ENCODE measurements at places on chromosomes 3 and 15. TPM values are rescaled to one million over a fixed set of nuclear protein-coding genes. Genes with fewer than 3 reads are reported as not detected.

The DPPA2 gene
- total RNA-seq = not detected

The ARHGAP31 gene
- 3.4 TPM for total RNA-seq

The DLL4 gene
- under 0.01 TPM for total RNA-seq

The DUOX2 gene
- total RNA-seq = not detected

The CEMIP gene
- 2.7 TPM for total RNA-seq

The SCG3 gene
- not detected for total RNA-seq

The CAMK2N2 gene
- not detected for total RNA-seq

The MED12L gene
- total RNA-seq = 0.17 TPM

The UBAP1L gene
- total RNA-seq = under 0.01 TPM

The RRP9 gene
- 34.5 TPM for total RNA-seq

The CCDC54 gene
- not detected for total RNA-seq

The ALDH1L1 gene
- total RNA-seq = 0.15 TPM

The TM6SF1 gene
- total RNA-seq = 4.2 TPM

The LRRC31 gene
- not detected for total RNA-seq

The TICRR gene
- 10.3 TPM for total RNA-seq

The SPTBN5 gene
- total RNA-seq = under 0.01 TPM

The ZNF660 gene
- 1.5 TPM for total RNA-seq

The ARRDC4 gene
- 6.5 TPM for total RNA-seq

The SUSD5 gene
- 6.2 TPM for total RNA-seq

The TERC gene
- 92.2 TPM for total RNA-seq

The RARRES1 gene
- 36.8 TPM for total RNA-seq

The KLF15 gene
- 3.3 TPM for total RNA-seq

The CFAP91 gene
- 0.50 TPM for total RNA-seq

The GOLGA8S gene
- not detected for total RNA-seq

The HAUS2 gene
- 65.0 TPM for total RNA-seq

The SLC27A2 gene
- total RNA-seq = 0.50 TPM

The KNG1 gene
- total RNA-seq = not detected

The NMNAT3 gene
- total RNA-seq = 0.84 TPM

The NME9 gene
- not detected for total RNA-seq

The GRK7 gene
- not detected for total RNA-seq

The ACTRT3 gene
- 3.7 TPM for total RNA-seq

The PTH1R gene
- 0.34 TPM for total RNA-seq

The LIPC gene
- total RNA-seq = 0.17 TPM

The LRRC34 gene
- total RNA-seq = 7.1 TPM

The MESP1 gene
- total RNA-seq = 0.45 TPM

The C2CD4A gene
- total RNA-seq = not detected

The PLA2G4E gene
- total RNA-seq = not detected

The DYNLT2B gene
- total RNA-seq = 20.3 TPM

The KCNAB1 gene
- total RNA-seq = not detected

The FILIP1L gene
- total RNA-seq = 12.6 TPM

The CYP19A1 gene
- total RNA-seq = not detected

The CLEC3B gene
- 23.4 TPM for total RNA-seq

The CHRM5 gene
- not detected for total RNA-seq

The GRAMD2A gene
- 1.5 TPM for total RNA-seq

The LRCH3 gene
- 14.0 TPM for total RNA-seq

The GABPB1 gene
- total RNA-seq = 32.6 TPM

The LCMT2 gene
- 3.7 TPM for total RNA-seq

Measured in bronchus fibroblast of lung (primary cell).